ENCODE measurements at places on chromosomes 11 and 22.

DNA sequence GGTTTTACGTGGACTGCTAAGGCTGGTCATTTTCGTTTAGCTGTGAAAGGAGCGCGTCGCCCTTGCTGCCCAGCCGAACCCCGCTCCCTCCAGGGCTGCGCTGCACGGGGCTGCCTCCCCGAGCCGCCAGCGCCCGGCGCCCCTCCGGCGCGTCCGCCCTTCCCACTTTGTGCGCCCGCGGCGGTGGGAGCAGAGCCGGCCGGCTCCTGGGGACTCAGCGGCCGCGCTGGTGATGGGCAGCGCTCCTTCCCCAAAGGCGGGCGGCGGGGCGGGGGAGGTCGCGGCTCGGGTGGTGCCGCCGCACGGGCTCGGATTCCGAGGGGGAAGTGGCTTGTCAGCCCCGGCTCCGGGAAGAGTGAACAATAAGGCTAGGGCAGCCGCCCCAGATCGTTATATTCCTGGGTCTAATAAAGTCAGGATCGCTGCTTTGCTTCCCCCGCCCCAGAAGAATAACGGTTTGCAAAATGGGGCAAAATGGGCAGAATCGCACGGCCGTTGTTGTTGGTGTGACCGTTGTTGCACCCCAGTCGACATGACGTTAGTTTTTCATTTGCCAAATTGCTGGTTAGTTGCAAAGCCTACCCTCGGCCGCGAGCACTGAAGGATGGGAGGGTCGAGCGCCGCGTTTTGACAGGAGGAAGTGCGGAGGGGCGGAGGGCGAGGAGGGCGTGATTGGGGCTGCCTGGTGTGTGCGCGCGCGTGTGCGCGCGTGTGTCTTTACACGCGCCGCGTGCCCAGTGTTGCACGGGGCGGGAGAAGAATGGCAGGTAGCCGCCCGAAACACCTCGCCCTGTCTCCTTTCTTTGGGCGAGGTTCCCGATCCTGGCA, 745 bp downstream of the NCAM1 start:
- DNase-seq = peak; percentile 21

GRCh38 chr11:10584071-10584501, 15.6 kb upstream of the LYVE1 start:
- DNase-seq = peak; percentile 77

- no peak for DNase-seq
These were observed 4.7 kb downstream of the OSBPL5 start for GRCh38 chr11:3160252-3161031.

DNA sequence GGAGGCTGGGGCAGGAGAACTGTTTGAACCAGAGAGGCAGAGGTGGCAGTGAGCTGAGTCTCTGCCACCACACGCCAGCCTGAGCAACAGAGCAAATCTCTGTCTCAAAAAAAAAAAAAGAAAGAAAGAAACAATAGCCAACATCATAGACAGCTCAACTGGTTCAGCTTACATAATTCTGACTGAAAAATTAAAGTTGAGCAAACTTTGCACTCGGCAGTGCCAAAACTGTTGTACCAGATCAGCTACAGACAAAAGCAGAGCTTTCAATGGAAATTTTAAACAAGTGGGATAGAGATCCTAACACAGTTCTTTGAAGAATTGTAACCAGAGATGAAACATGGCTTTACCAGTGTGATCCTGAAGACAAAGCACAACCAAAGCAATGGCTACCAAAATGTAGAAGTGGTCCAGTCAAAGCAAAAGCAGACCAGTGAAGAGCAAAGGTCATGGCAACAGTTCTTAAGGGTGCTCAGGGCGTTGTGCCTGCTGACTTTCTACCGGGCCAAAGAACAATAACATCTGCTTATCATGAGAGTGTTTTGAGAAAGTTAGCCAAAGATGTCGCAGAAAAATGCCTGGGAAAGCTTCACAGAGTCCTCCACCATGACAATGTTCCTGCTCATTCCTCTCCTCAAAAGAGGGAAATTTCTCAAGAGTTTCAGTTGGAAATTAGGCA, 59.3 kb downstream of the TTC28 start:
- no peak for DNase-seq

GRCh38 chr11:204587-205109, 2.6 kb downstream of the BET1L start:
- DNase-seq = no peak

GRCh38 chr22:43377896-43378704, 33.7 kb upstream of the MPPED1 start:
- peak; percentile 58 for DNase-seq
